Thymus (tissue), 14 donors: ENCODE measurements at places on chromosomes 4 and X.

GRCh38 chr4:137226221-137226620, 306.1 kb downstream of the PCDH18 start:
- DNase-seq = no peak

DNA sequence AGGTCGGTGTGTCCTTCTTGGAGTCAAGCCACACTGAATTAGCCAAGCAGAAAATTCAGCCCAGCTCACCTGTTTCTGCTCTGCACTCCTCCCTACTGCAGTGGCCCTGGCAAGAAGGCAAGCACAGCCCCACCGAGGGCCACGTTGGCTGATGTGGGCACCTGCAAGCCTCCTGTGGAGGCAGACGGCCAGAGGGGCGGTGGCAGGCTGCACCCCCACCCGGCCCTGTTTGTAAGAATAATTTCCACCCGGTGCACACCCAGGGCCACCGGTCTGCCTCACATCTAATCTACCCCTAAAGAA, 18.8 kb downstream of the PPP2R2C start:
- no peak for DNase-seq

- no peak for DNase-seq
These were observed 229.2 kb downstream of the SLC39A8 start for GRCh38 chr4:102116121-102116520.

DNA sequence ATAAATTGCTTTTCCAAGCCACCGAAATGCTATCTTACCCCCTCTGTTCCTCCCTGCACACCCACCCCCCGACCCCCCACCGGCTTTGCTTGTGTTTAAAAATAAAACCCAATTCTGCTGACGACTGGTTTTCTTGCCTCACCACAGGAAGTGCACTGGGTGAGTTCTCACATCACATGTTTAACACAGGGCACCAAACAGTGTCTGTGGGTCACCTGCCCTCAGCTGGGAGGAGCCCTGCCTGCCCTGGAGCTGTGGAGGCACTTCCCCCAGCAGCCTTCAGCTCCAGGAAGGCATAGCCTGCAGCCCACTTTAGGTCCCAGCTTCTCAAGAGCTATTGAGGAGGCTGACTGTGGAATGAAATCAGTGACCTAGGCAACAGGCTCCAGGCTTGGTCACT, 8.8 kb downstream of the TMEM255A start:
- no peak for DNase-seq

GRCh38 chr4:144564358-144564757, 81.6 kb upstream of the HHIP start:
- no peak for DNase-seq

- no peak for DNase-seq
These were observed 30.9 kb upstream of the RHOH start for GRCh38 chr4:40165916-40166315.

DNA sequence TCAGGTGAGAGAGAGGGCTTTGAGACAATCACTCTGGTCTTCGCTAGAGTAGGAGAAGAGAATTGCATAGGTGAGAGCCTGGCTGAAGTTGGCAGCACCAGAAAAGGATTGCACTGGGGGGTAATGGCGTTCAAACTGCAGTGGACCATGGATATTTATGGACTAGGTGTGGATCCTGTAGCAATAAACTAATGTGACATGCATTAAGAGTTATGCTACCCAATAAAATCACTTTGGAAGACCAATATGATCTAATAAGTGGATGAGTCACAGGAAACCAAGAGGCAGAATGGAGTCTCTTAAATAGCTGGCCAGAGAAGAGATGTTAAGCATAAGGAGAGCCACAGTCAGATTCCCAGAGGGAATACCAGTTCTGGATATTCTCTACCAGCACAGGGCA, 259.8 kb downstream of the FBXO8 start:
- no peak for DNase-seq
